ENCODE measurements at places on chromosomes 2 and 18.

DNA sequence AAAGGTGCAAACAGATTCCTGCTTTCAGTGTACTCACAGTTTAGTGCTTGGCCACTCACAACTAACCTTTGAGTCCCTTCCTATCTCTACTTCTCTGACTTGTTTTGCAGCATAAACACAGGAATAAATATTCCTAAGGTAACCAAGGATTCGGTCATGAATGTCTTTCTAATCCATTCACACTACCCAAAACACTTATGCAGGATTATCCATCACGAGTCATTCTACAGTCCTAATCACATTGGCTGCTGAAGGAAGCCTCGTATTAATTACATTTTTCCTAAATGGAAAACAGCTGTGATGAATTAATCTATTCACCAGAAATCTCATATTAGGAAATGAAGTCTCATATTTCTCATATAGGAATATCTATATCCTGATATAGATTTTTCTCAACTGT, 16.3 kb downstream of the RDH14 start:
- no peak for DNase-seq

DNA sequence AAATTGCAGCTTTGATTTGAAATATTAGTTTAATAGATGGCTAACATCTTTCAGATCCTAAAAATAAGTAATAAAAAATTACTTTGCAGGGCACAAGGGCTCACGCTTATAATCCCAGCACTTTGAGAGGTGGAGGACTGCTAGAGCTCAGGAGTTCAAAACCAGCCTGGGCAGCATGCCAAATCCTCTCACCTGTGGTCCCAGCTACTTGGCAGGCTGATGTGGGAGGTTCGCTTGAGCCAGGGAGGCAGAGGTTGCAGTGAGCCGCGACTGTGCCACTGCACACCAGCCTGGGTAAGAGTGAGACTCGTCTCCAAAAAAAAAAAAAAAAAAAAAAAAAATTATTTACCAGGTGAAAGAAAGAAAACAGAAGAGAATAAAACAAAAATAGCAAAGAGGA, 449.8 kb downstream of the NRXN1 start:
- no peak for DNase-seq

GRCh38 chr2:111653103-111653624, 230.8 kb downstream of the ANAPC1 start:
- no peak for DNase-seq

DNA sequence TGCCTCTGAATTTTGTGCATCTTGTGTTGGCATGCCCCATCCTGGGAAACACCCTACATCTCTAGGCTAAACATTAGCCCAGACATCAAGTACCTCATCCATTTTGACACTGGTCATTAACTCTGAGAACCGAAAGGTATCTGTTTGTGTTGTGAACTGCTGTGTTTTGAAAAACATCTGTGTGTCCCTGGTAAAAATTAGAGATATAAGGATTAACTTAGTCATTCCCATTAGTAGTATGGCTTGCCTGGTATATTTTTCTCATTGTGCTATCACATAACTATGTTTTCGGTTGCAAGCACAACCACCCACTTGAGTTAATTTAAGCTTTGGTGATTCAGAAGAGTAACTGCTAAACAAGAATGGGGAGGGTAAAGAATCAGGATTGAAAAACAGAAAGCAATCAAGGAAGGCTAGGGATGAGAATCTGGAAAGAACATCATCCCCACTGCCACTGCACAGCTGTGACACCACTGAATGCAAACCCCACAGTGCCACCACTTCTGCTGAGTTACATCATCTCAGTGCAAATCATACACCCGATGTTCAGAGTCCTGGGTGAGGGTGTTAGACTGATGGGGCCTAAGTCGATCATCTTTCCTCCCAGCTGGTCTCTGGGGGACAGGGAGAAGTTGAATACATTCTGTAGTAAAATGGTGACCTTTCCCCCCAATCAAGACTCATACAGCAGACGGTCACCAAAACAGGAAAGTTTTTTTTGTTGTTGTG, 234.0 kb downstream of the EPHA4 start:
- DNase-seq: no peak

GRCh38 chr18:79071037-79071436, 1.8 kb downstream of the ATP9B start:
- DNase-seq: no peak

GRCh38 chr2:101478181-101479001, 3.5 kb upstream of the RFX8 start:
- DNase-seq: no peak

DNA sequence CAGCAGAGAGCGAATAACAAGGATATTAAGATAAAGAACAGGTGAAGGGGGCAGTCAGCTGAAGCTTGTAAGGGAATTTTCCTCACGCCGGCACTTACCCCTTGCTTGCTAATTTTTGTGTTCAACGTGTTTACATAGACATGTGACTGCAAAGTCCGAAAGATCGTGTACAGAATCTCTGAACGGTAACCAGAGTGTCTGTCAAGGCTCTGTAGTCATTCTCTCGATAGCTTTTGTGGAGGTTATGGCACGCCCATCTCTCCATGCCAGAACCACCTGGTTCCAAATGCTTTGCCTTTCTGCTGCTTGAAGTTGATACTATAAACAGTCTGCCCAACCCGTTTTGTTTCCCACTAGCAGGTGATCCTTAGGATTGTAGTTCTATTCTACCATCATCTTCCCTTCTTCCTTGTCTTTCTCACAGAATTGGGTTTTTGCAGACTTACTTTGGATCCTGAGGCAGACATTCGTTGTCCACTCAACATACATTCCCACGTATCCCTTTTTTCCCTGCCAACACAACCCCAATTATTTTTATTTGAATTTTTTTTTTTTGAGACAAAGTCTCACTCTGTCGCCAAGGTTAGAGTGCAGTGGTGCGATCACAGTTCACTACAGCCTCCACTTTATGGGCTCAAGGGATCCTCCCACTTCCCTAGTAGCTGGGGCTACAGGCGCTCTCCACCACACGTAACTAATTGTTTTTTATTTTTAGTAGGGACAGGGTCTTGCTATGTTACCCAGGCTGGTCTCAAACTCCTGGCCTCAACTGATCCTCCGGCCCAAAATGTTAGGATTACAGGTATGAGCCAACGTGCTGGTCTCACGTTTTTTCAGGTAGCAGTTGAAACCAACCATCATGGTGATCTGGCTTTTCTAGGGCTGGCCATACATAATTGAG, 1.3 kb upstream of the USP34 start:
- peak; percentile 7 for DNase-seq

GRCh38 chr2:197278799-197279763, 31.5 kb downstream of the ANKRD44 start:
- DNase-seq: no peak

- no peak for DNase-seq
Observed at GRCh38 chr2:25453199-25453905, 111.6 kb upstream of the DNMT3A start.

DNA sequence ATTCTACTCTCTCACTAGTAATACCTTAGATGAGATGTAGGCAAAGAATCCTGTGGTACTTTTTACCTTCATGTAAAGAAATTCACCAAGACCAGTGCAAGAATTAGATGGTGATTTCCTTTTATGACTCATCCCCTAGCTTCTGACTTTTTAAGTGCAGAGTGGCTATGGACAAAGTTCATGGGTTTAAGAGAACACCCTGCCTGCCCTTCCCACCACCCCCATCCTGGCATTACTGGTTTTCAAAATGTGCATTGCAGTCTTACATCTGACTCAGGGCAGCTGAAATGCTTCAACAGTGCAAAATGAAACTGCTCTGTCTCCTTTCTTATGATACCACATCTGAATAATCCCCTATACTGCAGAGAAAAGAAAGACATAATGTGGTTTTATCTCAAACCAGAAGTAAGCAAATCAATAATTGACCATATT, 22.6 kb downstream of the MAIP1 start:
- DNase-seq: no peak

- DNase-seq: no peak
Observed at GRCh38 chr18:45448871-45449270, 166.4 kb upstream of the SLC14A2 start.

DNA sequence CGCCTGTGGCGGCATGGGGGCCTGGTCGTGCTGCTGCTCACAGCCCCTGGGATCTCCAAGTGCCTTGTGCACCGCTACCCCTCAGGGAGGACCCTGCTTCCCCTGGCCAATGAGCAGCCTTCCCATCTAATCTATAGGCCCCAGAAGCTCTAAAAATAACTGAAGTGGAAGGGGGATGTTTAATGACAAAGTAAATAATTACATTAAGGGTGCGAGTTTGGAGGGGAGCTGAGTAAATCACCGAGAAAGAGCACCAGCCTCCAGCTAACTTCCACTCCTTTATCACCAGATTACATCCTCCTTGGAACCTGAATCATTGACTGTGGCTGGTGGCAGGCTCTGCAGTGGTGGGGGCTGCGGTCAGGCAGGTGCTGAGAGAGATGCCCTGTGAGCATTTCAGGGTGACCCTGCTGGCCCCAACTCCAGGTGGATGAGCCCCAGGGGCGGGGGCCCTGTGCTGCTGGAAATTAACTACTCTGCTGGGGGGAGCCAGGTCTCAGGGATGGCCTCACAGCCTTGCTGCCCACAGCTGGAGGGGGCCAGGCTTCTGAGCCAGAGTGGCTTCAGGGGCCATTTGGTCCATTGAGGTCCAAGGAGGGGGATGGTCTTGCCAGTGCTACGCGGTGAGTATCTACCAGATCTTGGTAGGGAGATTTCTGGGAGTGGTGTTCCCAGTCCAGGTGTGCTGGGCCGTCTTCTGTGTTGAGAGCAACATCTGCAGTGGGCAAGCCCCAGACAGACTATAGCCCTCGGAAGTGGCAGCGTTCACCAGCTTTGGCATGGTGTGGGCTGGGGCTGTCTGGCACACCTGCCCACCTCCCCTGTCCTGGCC, 74.2 kb downstream of the GLI2 start:
- DNase-seq: no peak

DNA sequence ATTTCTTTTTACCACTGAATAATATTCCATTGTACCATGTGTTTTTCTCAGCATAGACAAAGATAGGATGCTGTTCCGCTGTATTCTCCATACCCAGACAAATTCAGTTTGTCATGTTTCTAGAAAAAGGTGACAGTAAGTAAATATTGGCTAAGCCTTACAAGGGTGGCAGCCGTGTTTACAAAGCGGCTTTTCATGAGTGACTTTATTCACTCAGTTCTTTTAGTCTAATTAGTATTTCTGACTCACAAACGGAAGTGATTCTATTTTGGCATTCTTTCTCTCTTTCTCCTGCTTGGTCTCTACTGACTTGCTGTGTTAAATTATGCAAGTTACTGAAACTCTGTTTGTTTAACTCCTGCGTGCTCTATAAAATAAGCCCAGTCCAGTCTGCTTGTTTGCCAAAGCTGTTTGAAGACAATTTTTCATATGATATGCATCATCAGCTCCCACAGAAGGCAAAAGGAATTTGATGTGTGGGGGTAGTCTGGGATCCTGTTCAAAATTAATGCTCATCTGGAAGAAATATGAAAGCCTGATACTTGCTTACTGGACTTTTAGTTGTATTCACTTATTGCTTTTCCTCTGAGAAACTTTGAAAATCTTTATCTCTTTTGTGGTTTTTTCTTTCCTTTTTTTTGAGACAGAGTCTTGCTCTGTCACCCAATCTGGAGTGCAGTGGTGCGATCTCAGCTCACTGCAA, 2.3 kb upstream of the PLEKHH2 start:
- no peak for DNase-seq

- DNase-seq: no peak
Observed at GRCh38 chr18:25422230-25422629, 70.3 kb upstream of the ZNF521 start.

GRCh38 chr18:3901042-3901441, 451.1 kb downstream of the TGIF1 start:
- DNase-seq: no peak

- DNase-seq: no peak
Observed at GRCh38 chr2:239732666-239733010, 292.5 kb downstream of the NDUFA10 start.

- DNase-seq: no peak
Observed at GRCh38 chr18:26813043-26813442, 52.5 kb downstream of the AQP4 start.

GRCh38 chr18:79385708-79386341, 9.9 kb upstream of the NFATC1 start:
- no peak for DNase-seq

DNA sequence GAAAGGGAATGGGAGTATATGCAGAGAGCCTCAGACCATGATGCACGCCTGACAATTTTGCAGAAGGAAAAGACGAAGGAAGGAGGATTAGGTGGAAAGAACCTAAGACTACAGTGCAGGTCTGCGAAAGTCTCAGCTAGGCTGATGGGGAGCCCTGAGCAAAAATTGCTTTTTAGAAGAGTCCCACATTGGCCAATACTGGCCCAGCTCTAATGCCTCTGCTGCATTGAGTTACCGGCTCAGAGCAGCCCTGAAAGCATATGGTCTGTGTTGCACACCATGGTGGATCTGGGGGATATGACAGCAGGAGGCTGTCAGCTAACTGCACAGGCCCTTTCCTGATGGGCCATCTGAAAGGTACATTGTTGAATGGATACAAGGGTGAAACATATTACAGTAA, 48.3 kb upstream of the CAVIN2 start:
- DNase-seq: no peak

- DNase-seq: no peak
Observed at GRCh38 chr2:203626952-203627681, 79.3 kb upstream of the CD28 start.

- no peak for DNase-seq
Observed at GRCh38 chr2:95002498-95002897, 23.0 kb upstream of the MAL start.

DNA sequence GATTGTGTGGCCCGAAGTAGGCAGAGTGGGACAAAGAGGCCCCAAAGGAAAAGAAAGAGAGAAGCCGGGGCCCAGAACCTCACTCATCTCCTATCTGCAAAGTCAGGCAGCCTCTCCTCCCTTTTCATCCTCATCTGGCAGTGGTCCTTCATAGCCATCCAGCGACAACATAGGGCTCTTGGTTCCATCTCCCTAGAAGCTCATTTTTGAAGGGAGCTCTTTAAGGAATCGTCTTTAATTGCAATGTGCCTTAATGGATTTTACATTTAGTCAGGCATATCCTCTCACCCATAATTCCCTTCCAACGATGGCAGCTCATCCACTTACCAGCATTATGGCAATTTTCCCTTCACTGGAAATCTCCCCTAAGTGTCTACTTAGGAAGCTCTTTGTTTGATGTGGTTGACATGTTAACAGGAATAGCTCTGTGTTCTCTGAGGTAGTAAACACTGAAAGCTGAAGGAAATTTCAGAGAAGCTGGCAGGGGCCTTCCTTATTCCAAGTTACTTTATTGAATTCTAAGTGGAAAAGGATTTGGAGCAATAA, 780.6 kb downstream of the TSN start:
- no peak for DNase-seq

GRCh38 chr2:69945441-69945840, 16.0 kb downstream of the ASPRV1 start:
- no peak for DNase-seq

DNA sequence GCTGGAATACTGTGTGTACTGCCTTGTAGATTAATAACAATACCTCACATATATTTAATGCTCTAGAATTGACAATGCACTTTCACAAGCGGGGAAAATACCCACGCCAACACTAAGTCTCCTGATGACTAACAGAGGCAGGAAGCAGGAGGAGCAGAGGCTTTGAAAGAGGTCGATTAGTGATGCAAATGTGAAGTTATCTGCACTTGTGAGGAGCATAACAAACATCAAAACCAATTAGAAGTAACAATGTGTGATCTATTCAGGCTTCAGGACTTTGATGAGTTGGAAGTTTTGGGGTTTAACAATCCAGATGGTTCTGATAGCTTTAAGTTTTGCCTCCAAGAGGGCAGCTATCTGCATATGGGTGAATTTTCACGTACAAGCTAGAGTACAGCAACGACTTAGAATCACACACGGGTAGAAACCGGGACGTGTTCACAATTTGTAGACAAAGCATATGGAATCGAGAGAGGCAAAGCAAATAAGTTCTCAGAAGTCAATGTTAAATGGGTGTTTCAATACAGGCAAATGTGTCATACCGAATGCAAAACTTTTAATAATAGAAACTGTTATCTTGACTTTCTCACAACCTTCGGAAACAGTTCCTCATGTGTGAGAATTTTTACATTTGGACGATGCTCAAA, 114.5 kb downstream of the METTL8 start:
- no peak for DNase-seq

Data from T-helper 17 cell (primary cell).